ENCODE measurements at places on chromosomes 13 and 19. TPM values are rescaled to one million over a fixed set of nuclear protein-coding genes. Genes with fewer than 3 reads are reported as not detected.

DNA sequence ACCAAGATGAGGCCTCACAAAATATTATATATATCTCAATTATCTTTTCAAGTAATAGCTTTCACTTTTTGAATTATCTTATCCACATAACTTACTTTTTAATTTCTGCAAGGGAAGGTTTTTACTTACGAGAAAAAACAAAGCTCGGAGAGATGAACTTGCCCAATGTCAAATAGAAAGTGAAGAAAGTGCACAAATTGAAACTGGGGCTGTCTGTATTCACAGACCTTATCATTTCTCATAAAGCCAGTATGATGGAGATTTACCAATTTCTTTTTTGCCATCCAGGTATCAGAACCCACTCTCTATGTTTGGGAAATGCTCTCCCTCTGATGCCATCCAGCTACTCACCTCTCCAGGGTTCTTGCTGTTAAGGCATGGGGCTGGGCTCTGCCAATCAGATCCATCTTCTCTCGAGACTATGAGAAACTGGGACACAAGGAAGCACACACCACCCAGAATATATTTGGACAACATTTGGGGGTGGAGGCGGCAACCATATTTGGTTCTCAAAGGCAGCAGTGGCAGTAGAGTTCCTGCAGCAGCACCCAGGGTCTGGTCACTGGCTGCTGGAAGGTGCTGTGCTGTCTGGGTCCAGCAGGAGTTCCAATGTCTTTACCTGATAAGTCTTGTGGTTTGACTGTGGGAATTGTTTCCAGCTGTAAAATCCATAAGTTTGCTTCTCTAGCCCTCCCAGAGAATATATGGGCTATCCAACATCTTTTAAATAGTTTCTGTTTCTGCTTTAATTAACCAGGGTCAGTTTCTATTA lies 45.8 kb upstream of the SCEL start:
- no peak for DNase-seq

HMG20B gene
- 30.6 TPM for total RNA-seq

- DNase-seq: no peak
Measured at GRCh38 chr19:18093439-18094161, 4.0 kb upstream of the MAST3 start.

DNA sequence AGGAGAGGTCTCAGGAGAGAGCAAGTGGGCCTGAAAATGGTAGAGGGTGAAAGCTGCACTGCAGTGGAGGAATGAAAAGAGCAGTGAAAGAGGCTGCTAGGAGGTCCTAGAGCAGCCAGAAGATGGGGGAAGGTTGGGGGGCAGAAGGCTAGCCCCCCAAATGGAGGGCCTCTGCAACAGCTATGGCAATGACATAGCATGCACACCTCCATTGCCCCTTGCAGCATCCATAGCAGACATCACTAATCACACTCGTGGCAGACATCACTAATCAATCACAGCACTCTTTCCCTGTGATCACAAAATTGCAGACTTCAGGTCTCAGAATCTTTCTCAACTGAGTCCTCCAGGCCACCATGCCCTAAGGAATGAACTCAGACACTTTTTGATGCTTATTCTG lies 21.9 kb downstream of the CCL25 start:
- no peak for DNase-seq

DNA sequence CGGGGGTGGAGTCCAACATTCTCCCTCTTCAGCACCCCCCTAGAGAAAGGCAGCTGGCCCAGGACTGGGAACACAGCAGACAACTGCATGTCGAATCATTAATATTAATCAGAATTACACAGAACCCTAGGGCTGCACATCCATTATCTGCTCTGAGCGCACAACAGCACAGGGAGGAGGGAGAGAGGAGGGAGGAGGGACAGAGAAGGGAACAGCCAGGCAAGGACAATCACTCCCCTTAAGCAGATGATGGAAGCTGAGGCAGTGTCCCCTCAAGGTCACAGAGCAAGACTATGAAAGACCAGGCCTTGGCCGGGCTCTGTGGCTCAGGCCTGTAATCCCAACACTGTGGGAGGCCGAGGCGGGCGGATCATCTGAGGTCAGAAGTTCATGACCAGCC lies 25.7 kb downstream of the TLE6 start:
- no peak for DNase-seq

DNA sequence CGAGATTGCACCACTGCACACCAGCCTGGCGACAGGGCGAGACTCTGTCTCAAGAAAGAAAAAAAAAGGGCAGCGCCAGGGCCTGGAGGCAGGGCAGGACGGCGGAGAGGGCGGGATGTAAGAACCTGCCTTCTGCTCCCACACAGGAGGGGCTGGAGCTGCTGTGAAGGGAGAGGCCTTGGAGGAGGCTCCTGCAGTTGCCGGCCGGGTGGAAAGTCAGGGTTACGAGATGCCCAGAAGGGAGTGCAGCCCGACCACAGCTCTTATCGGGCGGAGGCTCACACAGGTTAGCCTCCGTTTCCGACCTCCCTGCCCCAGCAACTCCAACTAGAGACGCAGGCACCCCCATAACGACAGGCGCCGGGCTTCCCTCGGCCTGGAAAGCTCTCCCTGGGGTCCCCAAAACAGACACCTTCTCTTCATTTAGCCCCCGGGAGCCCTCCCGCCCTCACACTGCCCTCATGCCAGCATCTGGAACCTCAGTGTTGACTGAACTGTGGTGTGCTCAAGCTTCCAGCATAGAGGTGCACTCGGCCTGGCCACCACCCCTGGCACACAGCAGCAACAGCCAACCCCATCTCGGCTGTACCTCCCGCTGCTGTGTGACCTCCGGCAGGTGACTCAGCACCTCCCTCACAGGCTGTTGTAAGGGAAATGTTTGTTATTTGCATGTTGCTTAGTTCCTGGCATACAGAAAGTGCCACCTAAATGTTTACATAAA lies 1.4 kb downstream of the PLPP2 start:
- peak; percentile 63 for DNase-seq

DNA sequence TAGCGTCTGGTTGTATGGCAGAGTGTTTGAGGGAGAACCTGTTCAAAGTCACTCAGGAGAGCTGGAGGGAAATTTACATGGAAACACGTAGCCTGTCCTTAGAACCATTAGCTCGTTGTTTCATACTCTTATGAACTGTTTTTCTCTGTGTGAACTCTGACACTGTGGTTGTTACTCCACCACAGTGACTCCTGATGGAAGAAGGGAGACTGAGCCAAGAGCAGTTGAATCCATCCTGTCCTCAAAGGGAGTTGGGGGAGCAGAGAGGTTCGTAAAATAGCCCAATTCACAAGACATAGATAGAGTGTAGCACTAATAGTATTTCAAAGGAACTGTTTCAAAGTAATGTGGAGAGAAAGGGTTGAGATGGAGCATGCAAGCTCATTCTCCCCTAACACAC lies 964.8 kb downstream of the PCDH9 start:
- DNase-seq: no peak

- peak; percentile 18 for DNase-seq
Measured at GRCh38 chr19:58563823-58564222, 5.4 kb upstream of the UBE2M start.

PSG4 gene
- 0.41 TPM for total RNA-seq

DNA sequence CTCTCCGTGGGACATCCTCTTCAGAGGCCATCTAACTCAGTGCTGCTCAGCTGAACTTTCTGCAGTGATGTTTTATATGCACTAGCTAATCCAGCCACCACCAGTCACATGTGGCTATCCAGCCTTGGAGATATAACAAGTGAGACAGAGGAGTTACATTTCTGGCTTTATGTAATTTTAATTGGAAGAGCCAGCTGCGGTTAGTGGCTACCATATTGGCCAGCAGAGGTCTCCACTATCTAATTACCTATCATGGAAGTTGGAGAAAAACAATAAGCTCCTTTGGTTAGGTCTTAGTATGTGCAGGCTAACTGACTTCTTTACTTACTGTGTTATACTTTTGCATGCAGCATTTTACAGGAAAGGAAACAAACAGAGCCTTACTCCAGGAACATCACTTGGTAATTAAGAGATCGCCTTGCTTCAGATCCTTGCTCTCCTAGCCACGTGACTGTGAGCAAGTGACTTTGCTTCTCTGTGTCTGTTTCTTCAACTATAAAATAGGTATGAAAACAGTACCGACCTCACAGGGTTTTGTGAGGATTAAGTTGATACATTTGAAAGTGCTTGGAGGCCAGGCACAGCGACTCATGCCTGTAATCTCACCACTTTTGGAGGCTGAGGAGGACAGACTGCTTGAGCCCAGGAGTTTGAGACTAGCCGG lies 1.6 kb upstream of the KLK10 start:
- peak; percentile 47 for DNase-seq

- DNase-seq: no peak
Measured at GRCh38 chr13:93230261-93230855, 3.8 kb downstream of the GPC6 start.

CGB7 gene
- total RNA-seq: not detected

DNA sequence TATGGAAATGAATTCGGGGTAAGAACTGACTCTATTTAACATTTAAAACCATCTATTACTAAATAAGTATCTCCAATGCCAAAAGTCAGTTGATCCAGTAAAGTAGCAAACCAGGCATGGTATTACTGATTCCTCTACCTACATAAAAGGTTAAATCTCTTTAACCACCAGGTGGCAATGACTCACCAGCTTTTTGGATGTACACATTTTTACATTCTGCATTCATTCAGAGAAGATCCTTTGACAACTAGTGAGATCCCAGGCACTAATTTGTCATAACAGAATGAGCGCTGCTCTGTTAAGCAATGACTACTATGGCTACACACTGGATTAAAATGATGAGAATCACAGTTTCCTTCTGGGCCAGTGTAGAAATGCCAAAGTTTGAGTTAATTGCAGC lies 329.8 kb upstream of the GPC6 start:
- DNase-seq: no peak

DNA sequence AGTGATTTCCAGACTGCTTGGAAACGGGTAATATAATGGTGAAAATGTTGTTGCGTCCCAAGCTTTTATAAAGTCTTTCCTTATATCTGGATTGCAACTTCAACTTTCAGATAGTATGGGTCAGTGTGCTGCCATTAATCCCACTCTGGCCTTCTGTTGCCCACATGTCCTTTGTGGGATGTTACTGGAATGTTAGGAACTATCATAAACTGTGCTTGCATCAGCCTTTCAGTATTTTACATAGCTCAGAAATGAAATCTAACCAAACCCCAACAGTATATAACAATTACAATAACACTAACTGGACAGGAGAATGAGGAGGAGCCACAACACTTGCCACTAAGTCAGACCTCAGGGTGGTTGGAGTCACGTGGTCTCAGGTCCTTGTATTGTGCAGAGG lies 78.9 kb downstream of the LNX2 start:
- DNase-seq: no peak

LRRC4B gene
- total RNA-seq: 0.12 TPM

FLT1 gene
- total RNA-seq: 9.4 TPM

- DNase-seq: no peak
Measured at GRCh38 chr19:18966307-18966706, 25.3 kb upstream of the HOMER3 start.

DNA sequence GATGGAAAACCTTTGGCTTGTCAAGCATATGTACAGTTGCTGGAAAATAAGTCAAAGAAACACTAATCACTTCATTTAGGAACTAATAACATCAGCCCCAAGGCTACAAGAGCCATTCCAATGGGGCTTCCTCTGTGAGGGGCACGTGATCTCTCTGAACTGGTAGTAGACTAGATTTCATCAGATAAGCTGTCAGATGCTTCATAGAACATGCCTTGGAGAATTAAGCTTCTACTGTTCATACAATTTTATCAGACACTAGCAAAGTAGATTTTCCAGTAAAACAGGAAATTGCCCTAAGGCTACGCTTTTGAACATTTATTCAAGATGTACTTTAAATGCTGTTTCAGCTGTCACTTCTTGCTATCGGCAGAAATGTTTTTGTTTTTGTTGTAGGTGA lies 107.8 kb downstream of the EDNRB start:
- DNase-seq: no peak

DNA sequence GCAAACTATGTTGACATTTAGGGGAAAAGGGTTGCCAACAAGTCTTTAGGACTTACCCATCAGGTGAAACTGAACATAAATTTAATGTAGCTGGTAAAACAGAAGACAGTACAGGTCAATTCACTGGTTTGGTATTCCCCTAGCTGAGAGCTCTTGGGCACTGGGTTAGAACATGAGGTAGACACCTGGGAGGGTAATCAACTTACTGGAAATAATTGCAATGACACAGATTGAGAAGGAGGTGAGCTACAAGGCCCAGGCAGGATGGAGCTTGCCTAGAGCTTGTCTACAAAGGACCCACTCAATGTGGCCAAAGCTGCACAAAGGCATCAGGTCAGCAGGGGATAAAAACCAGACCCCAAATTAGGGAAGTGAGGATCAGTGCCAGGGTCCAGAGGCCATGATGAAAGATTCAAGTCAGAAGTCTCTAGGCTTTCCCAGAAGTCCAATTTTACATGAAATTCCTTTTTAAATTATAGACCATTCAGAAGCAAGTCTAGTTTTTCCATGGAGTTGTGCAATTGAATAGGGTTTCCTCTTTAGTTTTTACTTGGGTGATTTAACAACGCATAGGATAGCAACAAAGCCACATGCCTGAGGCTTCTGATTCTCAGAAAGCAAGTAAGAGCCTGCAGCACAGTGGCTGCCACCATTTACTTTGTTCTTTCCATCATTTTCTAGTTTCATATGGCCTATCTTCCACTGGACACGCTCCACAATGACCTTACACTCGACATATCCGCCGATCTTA lies 194.0 kb downstream of the NDFIP2 start:
- DNase-seq: no peak

GRCh38 chr13:48258430-48258829 lies 25.4 kb downstream of the ITM2B start:
- DNase-seq: no peak

GRCh38 chr13:32642316-32642715 lies 56.1 kb downstream of the PDS5B start:
- DNase-seq: no peak

GRCh38 chr13:23796551-23796950 lies 92.6 kb downstream of the MIPEP start:
- no peak for DNase-seq

GRCh38 chr13:24642219-24642618 lies 38.0 kb upstream of the ATP12A start:
- DNase-seq: no peak
